ENCODE measurements at places on chromosomes 5 and 9.

DNA sequence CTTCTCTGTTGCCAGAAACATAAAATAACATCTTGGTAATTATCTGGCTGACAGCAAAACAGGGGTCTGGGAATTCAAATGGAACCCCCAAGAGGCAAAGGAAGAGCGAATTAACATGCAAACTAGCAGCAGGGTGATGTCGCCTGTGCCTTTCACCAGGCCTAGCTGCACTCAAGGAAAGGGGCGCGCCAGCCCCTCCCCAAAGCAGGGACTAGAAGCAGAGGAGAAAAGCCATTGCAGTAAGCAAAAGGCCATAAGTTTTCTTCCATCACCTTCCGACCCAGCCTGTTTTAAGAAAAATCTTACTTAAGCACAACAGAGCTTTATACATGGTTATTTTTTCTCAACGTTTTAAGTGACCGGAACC is 539 bp downstream of the POC5 start:
- no peak for DNase-seq

DNA sequence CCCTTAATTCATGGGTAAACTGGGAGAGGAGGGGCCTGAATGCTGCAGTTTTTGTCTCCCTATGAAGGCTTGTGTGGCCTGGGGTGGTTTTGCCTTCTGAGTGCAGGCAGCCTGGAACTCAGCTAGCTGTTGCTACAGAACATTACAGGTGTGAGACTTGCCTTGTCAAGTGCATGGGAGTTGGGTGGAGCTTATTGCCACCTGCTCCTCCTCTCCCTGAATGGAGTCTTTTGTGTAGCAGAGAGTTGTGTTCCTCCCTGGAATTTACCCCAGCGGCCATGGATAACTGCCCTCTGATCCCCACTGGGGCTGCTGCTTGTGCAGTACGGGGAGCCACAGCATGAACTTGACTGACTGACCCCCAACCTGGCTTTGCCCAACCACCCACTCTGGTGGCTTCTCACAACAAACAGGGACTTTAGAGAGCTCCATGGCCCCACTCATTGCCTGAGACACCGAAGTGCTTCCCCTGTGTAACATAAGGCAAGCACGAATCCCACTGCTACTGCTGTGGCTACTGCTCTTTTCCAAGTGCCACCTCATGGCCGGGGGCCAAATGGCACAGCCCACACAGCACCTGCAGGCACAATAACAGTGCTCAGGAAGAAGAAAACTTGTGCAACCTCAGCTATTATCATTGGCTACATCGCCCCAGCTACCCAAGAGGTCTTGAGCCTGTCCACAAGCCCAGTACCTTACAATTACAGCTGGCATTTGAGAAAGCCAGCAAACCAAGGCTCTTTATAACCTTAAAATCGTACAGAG is 942.9 kb downstream of the CDH18 start:
- no peak for DNase-seq

- DNase-seq: no peak
Measured at GRCh38 chr5:76942581-76942980, 10.3 kb upstream of the CRHBP start.

GRCh38 chr5:138275379-138275782 is 960 bp upstream of the GFRA3 start:
- no peak for DNase-seq

- DNase-seq: no peak
Measured at GRCh38 chr9:120477534-120478001, 102.4 kb downstream of the CDK5RAP2 start.

DNA sequence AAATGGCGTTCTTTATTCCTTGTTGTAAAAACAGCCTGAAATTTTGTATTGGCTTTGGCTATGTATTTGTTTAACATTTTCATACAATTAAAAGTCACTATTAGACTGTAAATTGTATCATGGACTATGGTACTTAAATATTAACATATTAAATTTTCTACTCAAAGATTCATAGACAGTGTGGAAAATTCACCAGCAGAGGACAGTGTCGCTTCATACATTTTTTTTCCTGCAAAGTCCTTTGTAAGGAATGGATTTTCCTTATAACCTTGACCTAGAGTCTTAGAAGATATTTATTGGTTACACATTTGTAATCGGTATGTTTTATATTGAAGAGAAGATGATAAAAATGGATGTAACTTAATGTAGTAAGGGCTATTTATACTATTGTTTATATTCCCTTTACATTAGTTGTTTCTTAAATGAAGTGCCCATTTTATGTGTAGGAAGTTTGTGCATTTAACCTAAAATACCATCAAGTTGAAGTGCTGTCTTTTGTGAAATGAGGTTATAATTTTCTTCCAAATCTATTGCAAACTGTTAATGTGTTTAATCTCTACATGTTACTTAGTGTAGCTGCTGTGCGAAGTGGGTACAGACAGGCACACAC is 150.1 kb downstream of the KDM4C start:
- no peak for DNase-seq

GRCh38 chr5:98041661-98042060 is 731.8 kb upstream of the RGMB start:
- no peak for DNase-seq

GRCh38 chr9:108397286-108397685 is 458.5 kb downstream of the ACTL7B start:
- DNase-seq: no peak

DNA sequence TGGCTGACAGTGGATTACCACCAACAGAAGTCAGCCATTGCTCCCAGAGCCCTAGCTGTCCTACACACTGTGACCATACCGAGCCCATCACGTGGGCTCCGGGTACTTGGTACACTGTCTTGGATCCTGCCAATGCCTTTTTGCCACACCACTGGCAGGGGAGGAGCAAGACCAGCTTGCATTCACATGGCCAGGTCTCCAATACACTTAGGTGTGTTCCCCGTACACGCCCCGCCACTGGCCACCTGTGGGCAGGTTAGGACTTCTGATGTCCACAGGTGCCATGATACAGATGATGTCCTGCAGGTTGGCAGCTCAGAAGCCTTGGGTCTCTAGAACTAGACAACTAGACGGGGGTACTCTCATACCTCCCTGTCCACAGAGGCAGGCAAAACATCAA is 5.4 kb upstream of the DIPK1B start:
- DNase-seq: no peak

DNA sequence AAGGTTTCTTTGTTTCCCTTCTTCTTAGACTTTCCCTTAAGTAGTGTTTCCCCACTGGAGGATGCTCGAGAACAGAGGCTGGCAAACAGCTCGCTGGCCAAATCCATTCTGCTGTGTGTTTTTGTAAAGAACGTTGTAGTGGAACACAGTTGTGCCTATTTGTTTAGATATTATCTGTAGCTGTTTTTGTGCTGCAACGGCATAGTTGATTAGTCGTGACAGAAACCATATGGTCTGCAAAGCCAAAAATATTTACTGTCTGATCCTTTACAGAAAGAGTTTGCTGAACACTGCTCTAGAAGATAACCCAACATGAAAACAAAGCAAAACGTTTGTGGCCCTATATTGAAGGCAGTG is 47.0 kb upstream of the EGFLAM start:
- DNase-seq: no peak

GRCh38 chr5:83322273-83322924 is 149.1 kb upstream of the VCAN start:
- DNase-seq: no peak

- no peak for DNase-seq
Measured at GRCh38 chr9:3059781-3060468, 216.0 kb upstream of the PUM3 start.

GRCh38 chr5:111935835-111936234 is 178.8 kb upstream of the NREP start:
- no peak for DNase-seq

DNA sequence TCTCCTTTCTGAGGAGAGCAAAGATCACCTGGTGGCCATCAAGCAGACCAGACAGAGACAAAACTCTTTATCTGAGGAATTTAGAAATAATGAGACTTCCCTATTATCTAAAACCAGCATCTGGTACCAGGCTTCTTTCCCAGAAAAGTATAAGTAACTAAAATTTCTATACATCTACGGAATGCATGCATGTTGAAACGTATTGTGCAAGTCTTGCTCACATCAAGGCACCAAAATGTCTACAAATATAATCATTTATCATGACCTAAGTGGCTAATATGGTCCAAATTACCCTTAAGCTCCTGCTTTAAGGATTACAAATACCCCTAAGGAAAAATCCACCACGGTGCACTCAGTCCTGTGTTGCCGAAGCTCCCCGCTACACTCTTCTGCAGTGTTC is 286.3 kb downstream of the CDH18 start:
- no peak for DNase-seq

DNA sequence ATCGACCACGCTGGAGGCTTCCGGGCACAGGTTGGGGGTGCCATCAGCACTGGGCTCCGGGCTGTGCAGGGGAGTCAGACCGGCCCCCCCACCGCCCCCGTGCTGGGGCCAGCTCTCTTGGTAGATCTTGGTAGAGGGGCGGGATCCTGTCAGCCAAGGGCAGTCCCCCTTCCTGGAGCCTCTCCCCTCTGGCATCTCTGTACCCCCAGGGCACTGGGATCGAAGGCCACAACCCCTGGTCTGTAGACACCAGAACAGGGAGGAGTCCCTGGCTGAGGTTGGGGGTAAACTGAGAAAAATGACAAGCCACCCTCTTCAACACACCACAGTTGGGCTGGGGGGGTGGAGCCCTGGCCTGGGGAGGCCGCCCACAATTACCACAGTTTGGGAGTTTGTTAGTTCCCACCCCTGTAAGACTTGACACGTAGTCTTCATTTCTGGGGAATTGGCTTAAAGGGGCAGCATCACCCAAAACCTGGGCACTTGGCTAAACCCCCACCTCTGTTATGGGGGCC is 882 bp downstream of the CERCAM start:
- DNase-seq: no peak

GRCh38 chr9:122223435-122223834 is 5.3 kb downstream of the LHX6 start:
- DNase-seq: no peak

DNA sequence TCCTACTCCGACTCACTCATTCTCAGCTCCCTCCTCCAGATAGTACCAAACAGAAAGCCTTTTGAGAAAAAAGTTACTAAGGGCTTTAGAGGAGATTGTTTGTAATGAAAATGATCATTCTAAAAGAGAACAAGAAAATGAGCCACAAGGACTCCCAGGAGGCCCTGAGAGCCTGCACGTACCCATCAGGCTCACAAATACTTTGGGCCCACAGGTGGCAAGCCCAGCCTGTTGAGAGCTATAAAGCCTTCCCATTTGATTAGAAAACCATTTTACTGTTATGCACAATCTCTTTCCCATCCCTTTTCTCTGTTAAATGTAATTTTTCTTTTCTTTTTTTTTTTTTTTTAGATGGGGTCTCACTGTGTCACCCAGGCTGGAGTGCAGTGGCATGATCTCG is 136.1 kb downstream of the LHFPL2 start:
- DNase-seq: no peak

DNA sequence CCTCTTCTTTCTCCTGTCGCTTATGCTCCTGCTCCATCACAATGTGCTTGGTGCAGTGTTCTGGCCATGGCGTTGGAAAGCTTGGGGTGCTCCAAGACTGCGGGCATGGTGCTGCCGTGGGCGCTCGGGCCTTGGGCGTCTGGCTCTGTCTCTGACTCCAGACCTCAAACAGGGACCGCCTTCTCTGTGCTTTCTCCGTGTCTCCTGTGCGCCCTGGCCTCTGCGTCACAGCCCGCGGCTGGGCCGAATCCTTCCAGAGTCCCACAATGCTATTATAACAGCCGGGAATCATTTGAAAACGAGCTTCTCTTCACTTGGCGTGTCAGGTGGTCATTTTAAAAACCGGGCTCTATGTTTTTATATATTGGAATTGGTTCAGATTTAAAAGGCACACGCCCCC is 32.4 kb upstream of the PUM3 start:
- no peak for DNase-seq

DNA sequence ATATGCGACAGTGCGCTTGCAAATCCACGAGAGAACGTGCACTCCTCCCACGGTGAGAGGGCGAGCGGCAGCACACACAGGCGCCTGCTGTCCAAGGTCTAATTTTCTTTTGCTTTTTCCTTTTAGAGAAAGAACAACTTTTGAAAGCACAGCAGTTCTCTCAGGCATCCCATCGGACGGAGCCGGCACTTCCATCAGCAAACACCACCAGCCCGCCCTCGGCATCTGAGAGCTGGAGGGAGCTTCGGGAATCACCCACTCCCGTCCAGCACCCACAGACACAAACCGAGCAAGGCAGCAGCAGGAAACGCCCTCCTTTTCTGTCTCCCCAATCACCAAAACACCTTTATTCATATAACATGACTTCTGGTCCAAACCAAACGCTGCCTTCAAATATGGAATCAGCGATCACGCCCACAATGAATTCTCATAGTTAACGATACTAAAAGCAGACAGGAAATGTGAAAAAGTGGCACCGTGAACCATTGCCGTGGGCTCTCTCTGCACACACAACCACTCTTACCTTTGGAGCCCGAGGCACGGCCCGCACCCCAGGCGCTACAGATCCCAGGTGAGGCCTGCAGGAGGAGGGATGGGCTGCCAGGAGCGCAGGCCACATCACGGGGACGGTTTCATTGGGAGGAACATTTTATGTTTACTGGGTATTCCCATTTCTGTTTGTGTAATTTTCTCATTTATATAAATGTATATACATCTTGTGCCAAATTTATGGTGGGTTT is 14.2 kb downstream of the LPCAT1 start:
- no peak for DNase-seq

- DNase-seq: no peak
Measured at GRCh38 chr5:122703203-122703602, 71.7 kb upstream of the SNX2 start.

GRCh38 chr5:166909926-166910325 is 1381.5 kb upstream of the WWC1 start:
- no peak for DNase-seq

DNA sequence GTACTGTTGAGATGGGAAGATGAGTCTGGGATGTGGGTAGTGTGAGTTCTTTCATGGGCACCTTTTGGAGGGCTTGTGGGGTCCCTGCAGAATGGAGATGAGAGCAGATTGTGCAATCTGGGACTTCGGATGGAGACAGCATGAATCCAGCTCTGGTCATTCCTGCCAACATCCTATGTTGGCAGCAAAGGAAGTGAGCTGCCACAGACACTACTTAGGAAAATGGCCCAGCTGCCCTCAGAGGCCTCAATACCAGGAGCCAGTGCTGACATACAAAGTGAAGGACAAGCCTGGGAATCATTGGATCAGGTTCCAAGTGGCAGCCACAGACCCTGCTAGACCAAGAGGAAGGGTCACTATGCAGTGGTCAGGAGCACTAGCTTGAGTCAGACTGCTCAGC is 402.8 kb downstream of the CDK5RAP2 start:
- DNase-seq: no peak

DNA sequence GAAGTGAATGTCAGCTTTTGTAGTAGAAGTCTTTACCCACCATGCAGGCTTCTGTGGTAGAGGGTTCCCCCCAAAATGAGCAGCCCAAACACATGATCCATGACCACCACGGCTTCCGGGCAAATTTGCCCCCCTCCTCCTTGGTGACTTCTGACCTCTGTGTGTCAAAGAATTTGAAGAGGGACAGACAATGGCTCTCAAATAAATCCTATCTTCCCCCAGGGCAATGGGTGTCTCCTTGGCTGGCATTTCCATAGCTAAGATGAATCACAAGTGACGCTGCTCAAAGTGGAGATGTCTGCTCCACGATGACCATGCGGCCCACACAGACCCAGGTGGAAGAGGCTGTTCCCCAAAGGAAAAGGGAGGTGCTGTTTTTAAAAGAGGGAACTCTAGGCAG is 30.2 kb upstream of the BOD1 start:
- DNase-seq: no peak

Measured in stimulated activated CD8-positive, alpha-beta memory T cell treated with anti-CD3 and anti-CD28 coated beads, Interleukin-15, amount 100 ng/mL, for 1 hour (primary cell).